ENCODE measurements at places on chromosomes 4 and X. TPM values are rescaled to one million over a fixed set of nuclear protein-coding genes. Genes with fewer than 3 reads are reported as not detected.
A peak's percentile ranks its signal among the peaks of the same experiment; 100 is the strongest.

- H3K36me3 ChIP-seq, result peaks cover 9% of the 10 kb centered on the region
- H3K4me3 ChIP-seq, result no peak overlapping the region
- H3K27ac ChIP-seq, result peak overlapping the region; percentile 70
- H3K27me3 ChIP-seq, result no peaks in the 10 kb centered on the region
Observed at GRCh38 chrX:130125091-130125874, 15.0 kb upstream of the ELF4 start.

Gene SHISA3
- 0.24 TPM for total RNA-seq

DNA sequence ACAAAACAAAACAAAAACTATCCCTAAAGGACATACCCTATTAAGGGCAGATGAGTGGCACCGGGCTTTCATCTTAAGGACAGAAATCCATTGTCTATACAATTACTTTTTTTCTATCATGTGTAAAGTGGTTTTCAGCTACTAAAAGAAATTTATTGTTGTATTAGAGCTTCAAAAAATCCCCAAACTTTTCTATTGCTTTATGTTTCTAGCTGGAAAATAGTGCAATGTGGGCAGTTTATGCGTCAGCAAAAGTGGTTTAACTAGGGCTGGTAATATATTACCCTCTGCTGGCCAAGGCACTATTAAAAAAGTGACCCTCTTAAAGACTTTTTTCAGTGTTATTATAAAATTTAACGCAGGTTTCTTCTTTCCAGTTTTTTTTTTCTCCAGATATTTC, 15.5 kb upstream of the GPR82 start:
- DNase-seq, result no peak
- no peaks in the 10 kb centered on the region for H3K27me3 ChIP-seq
- no peak overlapping the region for H3K27ac ChIP-seq
- H3K4me1 ChIP-seq, result no peaks in the 10 kb centered on the region
- peaks cover 2% of the 10 kb centered on the region for H3K36me3 ChIP-seq

GRCh38 chrX:154472685-154473632, 6.1 kb downstream of the LAGE3 start:
- no peaks in the 10 kb centered on the region for H3K36me3 ChIP-seq
- no peaks in the 10 kb centered on the region for H3K4me1 ChIP-seq
- H3K4me3 ChIP-seq, result no peak overlapping the region
- no peaks in the 10 kb centered on the region for H3K27me3 ChIP-seq
- no peak for DNase-seq

Gene RBM47
- total RNA-seq, result 53.5 TPM

DNA sequence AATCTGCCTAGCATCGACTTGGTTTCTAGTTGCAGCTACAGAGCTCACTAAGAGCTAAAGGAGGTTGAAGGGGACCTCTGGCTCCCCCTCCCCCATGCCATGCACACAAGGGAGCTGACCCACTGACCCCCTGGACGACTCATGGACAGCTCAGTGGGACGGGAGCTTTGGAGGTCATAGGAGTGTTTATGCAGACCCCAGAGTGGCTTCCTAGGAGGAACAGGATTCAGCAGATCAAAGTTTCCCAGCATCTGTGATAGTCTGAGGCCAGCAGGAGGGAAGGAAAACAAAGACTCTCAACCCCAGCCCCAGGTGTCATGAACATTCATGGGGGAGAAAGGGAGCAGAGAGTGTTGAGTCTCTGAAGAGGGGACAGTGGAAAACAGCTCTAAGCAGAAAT, 104.4 kb downstream of the ARSF start:
- peak overlapping the region; percentile 60 for H3K27ac ChIP-seq
- peaks cover 27% of the 10 kb centered on the region for H3K4me1 ChIP-seq
- peaks cover 29% of the 10 kb centered on the region for H3K27me3 ChIP-seq
- no peak for DNase-seq
- peak overlapping the region; percentile 45 for H3K4me3 ChIP-seq

DNA sequence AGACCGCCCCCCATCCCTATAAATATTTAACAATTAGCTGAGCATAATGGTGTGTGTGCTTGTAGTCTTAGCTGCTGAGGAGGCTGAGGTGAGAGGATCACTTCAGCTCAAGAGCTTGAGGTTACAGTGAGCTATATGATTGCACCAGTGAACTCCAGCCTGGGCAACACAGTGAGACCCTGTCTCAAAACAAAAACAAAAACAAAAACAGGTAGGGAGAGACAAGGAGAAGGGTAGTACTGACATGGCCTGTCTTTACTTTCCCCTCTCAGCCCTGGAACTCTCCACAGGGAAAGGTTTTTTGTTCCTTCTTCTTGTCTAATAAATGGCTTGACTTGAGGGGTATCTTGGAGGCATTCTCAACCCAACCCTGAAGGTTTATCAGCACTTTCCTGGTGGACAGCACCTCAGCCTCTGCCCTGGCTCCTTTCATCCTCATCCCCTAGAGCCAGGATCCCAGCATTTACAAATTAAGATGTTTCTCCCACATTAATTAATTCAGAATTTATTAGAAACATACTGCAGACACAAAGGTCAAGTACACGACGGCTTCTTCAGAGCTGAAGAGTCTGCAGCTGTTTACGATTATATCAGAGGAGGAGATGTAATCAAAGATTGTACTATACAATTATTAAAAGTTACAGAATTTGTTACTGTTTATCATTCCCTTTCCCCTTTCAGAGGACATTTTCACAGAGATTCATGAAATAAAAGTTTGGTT, 131.8 kb downstream of the AFF1 start:
- DNase-seq, result no peak
- peaks cover 15% of the 10 kb centered on the region for H3K36me3 ChIP-seq
- H3K4me1 ChIP-seq, result peaks cover 24% of the 10 kb centered on the region
- H3K4me3 ChIP-seq, result peak overlapping the region; percentile 7

DNA sequence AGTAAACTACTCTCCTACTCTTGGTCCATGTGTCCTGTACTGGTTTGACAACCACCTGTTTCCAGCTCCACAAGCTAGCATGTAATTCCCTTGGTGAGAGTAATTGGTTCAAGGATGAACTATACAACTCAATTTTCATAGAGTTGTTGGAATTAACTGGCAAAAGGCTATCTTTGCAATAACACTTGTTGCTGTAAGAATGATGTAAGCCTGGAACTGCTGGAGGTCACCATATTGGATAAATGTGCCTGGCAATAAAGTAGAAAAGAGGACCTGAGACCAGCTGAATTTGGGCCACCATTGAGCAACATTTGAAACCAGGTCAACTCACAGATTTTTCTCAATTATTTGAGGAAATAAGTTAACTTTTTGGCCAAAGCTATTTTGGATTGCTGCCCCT, 175.5 kb downstream of the CAMK2D start:
- peaks cover 12% of the 10 kb centered on the region for H3K36me3 ChIP-seq
- no peak overlapping the region for H3K27ac ChIP-seq
- DNase-seq, result no peak
- H3K4me3 ChIP-seq, result no peak overlapping the region
- no peaks in the 10 kb centered on the region for H3K27me3 ChIP-seq
- peaks cover 46% of the 10 kb centered on the region for H3K4me1 ChIP-seq

GRCh38 chr4:152172146-152172545, 363.7 kb downstream of the FBXW7 start:
- H3K27me3 ChIP-seq, result peaks cover 15% of the 10 kb centered on the region
- no peak for DNase-seq
- no peak overlapping the region for H3K27ac ChIP-seq
- H3K4me1 ChIP-seq, result peaks cover 4% of the 10 kb centered on the region
- H3K4me3 ChIP-seq, result no peak overlapping the region
- no peaks in the 10 kb centered on the region for H3K36me3 ChIP-seq

DNA sequence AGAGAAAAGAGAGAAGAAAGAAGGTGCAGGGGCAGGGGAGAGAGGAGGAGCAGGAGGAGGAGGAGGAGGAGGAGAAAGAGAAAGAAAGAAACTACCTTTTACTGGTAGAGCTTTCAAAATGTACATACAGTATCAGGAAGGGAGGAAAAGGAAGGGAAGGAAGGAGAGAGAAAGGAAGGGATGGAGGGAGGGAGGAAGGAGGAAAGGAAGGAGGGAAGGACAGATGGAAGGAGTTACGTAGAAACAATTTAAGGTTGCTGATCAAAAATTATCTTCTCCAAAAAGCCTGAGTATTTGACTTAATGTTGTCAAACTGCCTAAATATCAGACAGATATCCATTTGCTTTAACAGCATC, 13.4 kb downstream of the TBC1D9 start:
- no peaks in the 10 kb centered on the region for H3K27me3 ChIP-seq
- peak overlapping the region; percentile 83 for H3K27ac ChIP-seq
- H3K36me3 ChIP-seq, result no peaks in the 10 kb centered on the region
- no peak for DNase-seq
- H3K4me3 ChIP-seq, result peak overlapping the region; percentile 13
- H3K4me1 ChIP-seq, result peaks cover 25% of the 10 kb centered on the region

DNA sequence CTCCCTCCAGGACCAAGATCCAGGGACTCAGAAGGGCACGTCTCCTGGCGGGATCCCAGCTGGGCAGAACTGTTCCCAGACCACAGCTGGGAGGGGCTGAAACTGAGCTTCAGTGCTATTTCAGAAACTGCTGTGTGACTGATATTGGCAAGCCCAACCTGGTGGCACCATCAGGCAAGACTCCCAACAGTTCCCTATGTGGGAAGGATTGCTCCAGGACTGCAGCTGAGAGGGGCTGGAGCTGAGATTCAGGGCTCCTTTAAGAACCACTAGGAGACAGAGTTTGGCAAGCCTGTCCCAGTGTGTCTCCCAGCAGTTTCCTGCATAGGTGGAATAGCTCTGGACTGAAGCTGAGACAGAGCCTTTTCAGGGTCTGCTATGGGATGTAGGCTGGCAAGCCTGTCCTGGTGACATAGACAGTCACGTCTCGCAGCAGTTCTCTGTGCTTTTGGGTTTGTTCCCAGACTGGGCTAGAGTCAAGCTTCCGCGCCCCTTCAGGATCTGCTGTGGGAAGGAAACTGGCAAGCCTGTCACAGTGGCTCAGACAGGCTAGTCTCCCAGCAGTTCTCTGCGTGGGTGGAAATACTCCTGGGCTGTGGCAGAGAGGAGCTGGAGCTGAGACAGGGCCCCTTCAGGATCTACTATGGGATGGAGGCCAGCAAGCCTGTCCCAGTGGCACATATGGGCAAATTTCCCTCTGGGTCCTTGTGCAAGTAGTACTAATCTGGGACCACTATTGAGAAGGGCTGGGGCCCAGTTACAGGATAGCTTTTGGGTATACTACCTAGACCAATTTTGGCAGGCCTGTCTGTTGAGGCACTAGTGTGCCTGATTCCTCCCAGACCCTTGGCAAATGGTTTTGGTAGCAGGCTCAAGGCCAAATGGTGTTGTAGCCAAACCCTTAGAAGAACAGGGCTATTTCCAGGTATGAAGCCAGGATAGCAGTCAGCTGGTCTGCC, 20.2 kb upstream of the MED14 start:
- no peaks in the 10 kb centered on the region for H3K36me3 ChIP-seq
- H3K27me3 ChIP-seq, result no peaks in the 10 kb centered on the region
- no peaks in the 10 kb centered on the region for H3K4me1 ChIP-seq
- DNase-seq, result no peak
